ENCODE measurements at places on chromosomes 7 and 10. TPM values are rescaled to one million over a fixed set of nuclear protein-coding genes. Genes with fewer than 3 reads are reported as not detected.

GRCh38 chr7:142535123-142535779, 214.0 kb upstream of the PRSS1 start:
- DNase-seq = peak; percentile 87

DNA sequence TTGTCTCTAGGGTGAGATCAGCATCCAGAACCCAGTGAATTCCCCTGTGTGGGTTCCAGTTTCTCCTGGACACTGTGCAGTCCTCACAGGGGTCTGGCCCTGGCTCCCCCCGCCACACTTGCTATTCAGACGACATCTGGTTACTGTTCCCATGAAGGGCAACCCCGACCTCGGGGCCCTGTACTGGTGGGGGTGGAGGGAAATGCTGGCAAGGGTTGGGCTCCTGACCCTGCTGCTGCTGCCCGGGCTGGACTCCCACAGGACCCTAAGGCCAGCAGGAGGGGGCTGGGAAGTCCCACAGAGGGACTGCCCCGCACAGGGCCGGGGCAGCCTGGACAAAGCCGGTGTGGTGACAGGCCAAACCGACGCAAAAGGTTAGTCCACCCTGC, 768 bp upstream of the CPA1 start:
- DNase-seq = no peak

DNA sequence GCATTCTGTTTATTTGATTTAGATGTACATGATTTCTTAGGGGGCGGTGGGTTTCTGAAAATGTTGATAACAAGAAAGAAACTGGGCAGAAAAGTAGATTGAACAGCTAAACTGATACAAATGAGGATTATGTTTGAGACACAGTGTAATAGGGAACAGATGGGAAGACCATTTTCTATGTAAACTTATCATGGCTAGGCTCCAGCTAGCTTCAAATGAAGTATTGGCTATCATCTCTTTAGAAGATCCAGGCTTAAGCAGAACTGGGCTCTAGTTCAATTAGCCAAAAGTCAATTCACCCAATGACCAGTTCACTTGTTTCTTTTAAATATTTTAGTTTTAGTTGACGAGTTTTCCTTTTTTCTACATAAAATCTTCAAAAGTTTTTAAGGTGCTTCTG, 639.5 kb downstream of the ANKRD7 start:
- peak; percentile 20 for DNase-seq

- no peak for DNase-seq
Observed at GRCh38 chr7:113404245-113404644, 285.9 kb upstream of the SMIM30 start.

DNA sequence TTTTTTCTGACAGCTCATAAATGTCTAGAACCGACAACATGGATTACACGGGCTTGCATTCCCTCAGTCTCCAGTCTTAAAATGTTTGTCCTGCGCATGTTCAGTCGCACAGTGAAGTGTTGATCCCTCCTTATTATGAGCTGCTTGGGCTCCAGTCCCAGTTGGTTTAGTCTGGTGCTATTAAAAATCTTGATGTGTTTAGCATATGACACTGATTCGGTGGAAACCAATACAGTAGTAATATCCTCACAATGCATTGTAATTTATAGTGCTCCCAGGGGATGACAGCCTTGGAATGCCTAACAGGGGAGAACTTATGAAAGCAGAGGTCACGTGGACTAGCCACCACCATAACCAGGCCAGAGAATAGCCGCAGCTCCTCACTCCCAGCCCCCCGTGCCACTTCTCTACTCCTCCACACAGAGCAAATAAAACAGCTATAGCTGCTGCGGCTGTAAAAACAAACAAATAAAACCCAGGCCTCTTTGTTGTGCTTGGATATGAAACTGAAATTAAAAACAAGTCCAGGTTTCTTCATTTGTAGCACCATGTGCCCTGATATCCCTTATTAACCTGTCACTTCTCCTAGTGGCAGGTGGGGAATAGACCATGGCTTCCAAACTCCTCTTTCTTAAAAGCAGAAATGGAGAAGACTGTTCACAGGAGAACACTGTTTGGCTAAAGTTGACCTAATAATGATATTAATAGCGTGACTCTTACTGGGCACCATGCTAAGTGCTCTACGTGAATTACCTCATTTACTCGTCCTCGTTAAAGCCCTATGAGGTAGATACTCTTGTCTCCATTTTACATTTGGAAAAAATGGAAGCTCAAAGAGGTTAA, 7.7 kb downstream of the DPCD start:
- DNase-seq = no peak

DNA sequence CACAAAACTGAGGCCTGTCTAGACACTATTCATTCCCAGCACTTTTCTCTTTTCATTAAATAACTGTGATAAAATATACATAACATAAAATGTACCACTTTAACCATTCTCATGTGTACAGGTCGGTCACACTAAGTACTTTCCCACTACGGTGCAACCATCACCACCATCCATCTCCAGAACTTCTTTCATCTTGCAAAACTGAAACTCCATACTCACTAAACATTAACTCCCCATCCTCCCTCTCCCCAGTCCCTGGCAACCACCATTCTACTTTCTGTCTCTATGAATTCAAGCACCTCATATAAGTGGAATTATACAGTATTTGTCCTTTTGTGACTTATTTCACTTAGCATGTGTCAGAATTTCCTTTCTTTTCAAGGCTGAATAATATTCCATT, 53.0 kb downstream of the ARHGAP12 start:
- no peak for DNase-seq

GRCh38 chr10:63593576-63593975, 72.4 kb downstream of the REEP3 start:
- no peak for DNase-seq

DNA sequence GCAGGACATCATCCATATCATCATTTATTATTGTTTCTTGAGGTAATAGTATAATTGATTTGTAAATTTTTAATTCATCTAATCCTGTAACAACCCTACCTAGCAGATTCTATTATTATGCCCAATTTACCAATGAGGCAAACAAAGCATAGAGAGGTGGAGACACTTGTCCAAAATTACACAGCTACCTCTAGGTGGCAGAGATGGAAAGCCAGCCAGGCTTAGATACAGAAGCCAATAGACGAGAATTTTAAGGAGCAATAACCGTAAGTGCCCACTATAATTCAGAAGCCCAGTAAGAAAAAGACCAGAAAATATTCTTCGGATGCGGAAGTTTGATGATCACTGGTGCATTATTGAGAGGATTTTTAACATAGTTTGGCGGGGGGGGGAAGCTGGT, 54.0 kb downstream of the ANK3 start:
- no peak for DNase-seq

DNA sequence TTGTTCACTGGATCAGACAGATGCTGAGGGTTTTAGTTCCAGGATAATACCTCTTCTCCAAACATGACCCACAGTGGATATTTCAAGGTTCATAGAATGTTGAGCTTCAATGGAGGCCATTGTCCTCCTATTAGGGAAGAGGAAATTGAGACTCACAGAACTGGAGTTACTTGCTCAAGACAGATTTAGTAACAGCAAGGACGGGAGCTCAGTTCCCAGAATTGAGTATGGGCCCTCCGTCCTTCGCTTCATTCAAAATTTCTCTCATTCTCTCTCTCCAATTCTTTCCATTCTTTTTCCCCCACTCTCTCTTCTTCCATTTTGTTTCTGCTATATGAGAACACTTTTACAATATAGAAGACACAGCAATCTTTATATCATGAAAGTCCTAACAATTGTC, 94.0 kb downstream of the DNAJB9 start:
- DNase-seq = no peak

DNA sequence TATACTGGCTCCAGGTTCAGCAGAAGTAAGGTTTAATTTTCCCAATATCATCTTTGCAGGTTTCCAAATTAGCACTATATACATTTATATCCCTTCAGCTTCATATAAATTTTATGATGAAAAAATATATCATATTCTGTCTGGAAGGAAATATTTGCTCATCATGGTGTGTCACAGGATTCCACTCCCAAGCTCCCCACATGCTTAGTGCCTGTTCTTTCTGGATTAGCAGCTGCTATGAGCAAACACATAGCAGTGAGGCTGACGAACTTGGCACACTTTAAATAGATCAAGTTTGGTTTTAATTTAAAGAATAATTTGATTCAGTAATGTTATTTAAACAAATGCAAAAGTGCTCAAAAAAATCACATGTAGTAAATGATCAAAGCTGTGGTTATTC, 251.9 kb downstream of the AGMO start:
- DNase-seq = peak; percentile 12

DNA sequence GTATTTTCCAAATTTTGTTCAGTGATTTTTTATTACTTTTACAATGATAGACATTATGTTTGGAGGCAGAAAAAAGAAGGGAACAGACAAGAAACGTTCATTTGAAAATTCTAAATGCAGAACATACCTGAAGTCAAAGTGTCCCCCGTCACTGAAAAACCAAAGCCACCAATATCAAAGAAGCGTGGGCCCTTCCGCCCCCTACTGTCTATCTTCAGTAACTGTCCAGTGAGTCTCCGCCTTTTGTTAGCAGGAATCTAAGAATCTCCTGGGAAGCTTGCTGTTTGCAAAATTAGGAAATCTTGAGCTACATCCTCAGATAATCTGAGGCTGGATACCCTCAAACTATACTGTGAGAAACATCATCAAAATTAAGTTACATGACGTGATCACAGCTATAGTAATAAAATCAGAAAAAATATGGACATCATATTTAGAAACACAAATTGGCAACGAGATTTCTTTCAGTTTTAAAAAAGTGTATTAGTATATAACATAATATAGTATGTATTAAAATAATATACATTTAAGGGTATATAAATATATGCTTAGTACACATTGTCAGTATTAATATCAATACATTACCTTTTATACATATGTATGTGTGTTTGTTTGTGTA, 169.3 kb upstream of the AKR1E2 start:
- peak; percentile 83 for DNase-seq

DNA sequence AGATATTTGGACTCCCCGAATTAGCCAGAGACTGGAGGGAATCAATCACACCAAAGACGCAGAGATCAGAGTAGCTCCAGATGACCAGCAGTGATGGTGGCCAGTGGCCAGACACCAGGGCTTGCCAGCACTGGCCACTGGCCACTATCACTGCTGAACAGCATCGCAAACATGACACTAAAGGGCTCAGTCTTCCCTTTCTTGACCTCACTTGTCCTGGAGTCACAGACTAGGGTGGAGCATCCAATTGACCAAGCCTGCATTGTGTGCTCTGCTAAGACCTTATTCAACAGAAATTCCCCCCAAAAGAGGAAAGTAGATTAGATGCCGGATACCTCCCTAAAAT, 234.7 kb downstream of the CREB5 start:
- no peak for DNase-seq

DNA sequence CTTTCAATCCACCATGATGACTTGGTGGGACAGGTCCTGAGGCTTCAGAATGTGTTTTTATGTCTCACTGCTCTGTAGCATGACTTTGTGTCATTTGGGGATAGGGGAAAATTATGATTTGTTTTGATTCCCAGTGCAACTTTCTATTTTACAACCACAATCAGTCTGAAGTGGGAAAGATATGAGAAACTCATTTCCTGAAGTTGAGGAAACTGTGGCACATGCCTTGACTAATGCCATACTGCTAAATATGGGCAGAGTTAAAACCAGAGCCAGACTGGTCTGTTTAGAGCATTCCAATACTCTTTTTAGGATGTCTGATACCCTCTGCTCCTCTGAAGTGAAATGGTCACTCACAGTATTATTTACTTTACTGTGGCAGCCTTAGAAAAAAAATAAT, 307.7 kb downstream of the ADRA2A start:
- DNase-seq = no peak

- DNase-seq = no peak
Observed at GRCh38 chr7:13949445-13949844, 40.0 kb downstream of the ETV1 start.

The NYAP1 gene
- total RNA-seq = 0.26 TPM
